ENCODE measurements at places on chromosomes 12 and 14.

- DNase-seq, result no peak
Observed at GRCh38 chr12:58067610-58068387, 126.4 kb downstream of the ATP23 start.

- DNase-seq, result no peak
Observed at GRCh38 chr14:65173973-65174693, 71.8 kb upstream of the MAX start.

DNA sequence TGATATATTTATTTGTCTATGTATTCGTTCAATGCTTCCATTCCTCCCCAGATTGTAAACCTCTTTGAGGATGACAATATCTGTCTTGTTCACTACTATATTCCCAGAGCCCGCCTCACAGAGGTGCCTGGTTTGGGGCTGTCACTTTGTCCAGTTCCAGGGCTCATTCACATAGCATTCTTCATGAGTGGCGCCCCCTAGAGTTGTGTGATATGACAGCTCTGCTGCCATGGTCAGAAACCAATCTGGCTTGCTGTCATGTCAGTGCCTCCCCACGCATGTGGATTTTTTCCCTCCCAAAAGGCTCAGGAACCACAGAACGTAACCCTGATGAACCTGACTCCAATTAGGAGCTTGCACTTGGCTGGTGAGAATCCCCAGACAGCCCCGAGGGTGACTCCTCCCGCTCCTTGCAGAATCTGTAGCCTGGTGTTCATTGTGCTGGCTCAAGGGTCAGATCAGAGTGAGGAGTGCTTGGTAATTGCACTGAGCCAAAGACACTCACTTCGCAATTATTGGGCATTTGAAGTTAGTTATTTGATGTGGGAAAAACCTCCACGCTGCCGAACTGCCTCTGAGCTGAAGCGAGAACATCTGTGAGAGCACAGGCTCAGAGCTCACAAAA, 145.5 kb downstream of the PTPN11 start:
- no peak for DNase-seq

GRCh38 chr14:70498191-70498590, 36.6 kb downstream of the ADAM20 start:
- DNase-seq, result no peak

GRCh38 chr14:92135269-92135668, 13.5 kb downstream of the CPSF2 start:
- peak; percentile 63 for DNase-seq

- no peak for DNase-seq
Observed at GRCh38 chr12:105201299-105201698, 34.7 kb downstream of the APPL2 start.

DNA sequence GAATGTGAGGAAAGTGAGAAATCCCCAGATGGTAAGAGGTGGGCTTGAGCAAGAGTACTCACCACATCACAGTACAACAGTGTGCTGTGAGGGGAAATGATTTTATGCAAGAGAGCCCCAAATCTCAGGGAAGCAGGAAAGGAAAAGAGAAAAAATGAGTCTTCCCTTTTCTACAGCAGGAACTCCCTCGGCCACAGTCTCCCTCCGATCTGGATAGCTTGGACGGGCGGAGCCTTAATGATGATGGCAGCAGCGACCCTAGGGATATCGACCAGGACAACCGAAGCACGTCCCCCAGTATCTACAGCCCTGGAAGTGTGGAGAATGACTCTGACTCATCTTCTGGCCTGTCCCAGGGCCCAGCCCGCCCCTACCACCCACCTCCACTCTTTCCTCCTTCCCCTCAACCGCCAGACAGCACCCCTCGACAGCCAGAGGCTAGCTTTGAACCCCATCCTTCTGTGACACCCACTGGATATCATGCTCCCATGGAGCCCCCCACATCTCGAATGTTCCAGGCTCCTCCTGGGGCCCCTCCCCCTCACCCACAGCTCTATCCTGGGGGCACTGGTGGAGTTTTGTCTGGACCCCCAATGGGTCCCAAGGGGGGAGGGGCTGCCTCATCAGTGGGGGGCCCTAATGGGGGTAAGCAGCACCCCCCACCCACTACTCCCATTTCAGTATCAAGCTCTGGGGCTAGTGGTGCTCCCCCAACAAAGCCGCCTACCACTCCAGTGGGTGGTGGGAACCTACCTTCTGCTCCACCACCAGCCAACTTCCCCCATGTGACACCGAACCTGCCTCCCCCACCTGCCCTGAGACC, 7.8 kb downstream of the ATN1 start:
- DNase-seq, result no peak

DNA sequence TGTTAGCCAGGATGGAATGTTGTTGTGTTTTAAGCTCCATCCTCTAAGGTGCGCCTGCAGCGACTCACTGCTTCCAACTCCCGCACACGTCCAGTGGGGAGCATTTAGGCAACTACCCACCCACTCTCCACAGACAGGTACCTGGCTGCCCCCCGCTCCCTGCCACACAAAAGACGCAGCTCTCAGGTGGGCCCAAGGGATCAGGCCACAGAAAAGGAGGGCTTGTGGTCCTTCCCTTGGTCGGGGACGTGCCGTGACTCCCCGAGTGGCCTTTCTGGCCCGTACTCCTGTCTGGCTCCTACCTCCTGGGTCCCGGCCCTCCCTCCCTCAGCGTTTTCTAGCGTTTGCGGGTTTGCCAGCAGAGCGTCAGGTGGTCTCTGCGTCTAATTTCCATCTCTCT, 16.2 kb downstream of the TEDC1 start:
- DNase-seq, result no peak

DNA sequence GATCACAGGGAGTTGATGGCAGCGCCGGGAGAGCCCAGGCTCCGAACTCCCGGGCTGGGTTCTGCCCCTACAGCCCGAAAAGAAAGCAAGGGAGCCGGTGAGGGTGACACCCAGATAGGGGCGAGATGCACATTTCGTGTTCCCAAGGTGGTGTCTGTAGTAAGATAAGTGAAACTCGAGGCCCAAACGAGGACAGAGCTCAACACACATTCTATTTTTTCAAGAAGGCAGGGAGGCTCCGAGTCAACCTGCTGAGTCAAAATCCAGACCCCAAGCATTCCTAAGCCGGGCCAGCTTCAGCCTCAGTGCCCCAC, 24.2 kb upstream of the YY1 start:
- no peak for DNase-seq

GRCh38 chr14:56115334-56115870, 2.8 kb upstream of the PELI2 start:
- DNase-seq, result no peak

DNA sequence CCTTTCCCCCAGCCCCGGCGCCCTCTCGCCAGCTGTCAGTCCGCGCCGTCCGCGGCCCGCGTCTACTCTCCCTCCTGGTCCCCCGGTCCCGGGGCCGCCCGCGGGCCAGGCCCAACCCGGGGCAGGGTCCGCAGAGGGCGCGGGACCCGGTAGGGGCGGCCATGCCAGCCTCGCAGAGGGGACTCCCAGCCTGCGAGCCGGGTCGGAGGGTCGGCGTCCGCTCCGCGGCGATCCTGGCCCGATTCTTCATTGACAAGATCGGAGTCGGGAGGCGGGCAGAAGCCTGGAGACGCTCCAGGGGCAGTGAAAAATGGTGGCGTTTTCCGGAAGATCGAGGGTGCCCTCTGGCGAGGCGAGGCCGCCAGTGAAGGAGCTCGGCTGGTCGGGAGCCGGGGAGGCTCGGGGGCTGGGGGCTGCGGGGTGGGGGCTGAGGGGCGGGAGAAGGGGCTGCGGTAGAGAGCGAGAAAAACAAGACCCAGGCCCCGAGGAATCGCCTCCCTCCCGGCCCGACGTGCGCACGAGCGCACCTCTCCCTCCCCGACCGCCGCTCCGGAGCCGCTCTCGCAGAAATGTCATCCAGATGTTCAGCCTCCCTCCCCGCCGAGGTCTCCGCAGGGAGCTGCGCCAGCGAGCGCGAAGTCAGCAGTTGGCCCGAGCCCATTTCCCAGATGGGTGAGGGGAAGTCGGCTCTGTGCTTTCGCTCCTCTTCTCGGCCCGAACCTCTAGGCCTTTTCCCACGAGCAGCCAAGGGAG, 647 bp upstream of the TGFB3 start:
- DNase-seq, result peak; percentile 77

- no peak for DNase-seq
Observed at GRCh38 chr14:26835979-26836570, 238.2 kb upstream of the NOVA1 start.

- no peak for DNase-seq
Observed at GRCh38 chr14:71372411-71372838, 465.2 kb downstream of the PCNX1 start.

DNA sequence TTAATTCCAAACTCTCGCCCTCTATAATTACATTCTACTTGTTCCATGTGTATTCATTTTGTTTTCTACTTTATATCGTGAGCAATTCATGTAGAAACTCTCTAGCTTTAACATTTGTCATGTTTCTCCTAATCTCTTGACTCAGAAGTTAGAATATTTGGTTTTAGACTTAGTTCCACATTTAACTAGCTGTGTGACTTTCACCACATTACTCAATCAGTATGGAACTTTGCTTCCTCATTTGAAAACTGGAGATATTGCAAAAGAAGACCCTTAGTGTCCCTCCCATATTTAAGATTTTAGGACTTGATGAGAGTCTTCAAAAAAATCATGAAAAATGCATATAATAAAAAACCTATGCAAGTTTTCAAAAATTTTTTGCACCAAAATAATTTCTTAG, 447.5 kb downstream of the GXYLT1 start:
- no peak for DNase-seq

DNA sequence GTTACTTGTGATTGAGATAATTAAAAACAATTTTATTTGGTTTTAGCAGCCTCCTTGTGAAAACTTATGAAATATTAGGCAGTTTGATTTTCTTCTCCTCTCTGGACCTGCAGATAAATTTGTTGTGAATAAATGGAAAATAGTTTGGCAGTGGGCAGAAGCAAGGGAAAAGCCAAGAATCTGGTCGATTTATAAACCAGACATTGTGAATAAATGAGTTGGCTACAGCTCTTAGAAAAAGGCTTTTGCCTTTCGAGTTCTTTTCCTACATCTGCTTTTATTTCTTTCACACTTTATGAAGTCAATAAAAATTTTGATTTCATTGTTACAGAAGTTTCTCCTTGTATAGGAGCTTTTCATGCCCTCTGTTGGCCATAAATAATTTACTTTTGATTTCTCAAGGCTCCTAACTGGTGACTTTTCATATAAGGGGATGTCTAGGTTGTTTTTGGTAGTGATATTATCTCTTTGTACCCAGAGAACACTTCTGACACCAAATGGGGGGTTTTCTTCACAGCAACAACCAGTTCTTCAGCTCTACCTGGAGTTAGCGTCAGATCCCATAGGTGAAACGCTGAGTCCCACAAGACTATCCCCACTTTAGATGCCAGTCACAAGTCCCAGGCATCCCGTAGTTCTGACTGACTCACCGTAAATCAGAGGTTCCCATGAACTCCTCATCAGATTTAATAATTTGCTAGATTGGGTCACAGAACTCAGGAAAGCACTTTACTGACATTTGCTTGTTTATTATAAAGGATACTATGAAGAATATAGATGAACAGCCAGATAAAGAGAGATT, 136.5 kb upstream of the DNM1L start:
- DNase-seq, result no peak

DNA sequence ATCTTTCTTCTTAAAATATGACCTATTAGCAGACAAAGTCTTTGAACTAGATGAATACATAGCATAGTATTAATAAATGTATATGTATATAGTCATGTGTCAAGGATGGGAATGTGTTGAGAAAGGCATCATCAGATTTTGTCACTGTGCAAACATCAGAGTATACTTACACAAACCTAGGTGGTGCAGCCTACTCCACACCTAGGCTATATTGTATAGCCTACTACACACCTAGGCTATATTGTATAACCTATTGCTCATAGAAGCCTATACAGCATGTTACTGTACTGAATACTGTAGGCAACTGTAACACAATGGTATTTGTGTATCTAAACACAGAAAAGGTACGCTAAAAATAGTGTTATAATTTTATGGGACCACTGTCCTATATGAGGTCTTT, 47.6 kb downstream of the PTPN21 start:
- DNase-seq, result no peak

DNA sequence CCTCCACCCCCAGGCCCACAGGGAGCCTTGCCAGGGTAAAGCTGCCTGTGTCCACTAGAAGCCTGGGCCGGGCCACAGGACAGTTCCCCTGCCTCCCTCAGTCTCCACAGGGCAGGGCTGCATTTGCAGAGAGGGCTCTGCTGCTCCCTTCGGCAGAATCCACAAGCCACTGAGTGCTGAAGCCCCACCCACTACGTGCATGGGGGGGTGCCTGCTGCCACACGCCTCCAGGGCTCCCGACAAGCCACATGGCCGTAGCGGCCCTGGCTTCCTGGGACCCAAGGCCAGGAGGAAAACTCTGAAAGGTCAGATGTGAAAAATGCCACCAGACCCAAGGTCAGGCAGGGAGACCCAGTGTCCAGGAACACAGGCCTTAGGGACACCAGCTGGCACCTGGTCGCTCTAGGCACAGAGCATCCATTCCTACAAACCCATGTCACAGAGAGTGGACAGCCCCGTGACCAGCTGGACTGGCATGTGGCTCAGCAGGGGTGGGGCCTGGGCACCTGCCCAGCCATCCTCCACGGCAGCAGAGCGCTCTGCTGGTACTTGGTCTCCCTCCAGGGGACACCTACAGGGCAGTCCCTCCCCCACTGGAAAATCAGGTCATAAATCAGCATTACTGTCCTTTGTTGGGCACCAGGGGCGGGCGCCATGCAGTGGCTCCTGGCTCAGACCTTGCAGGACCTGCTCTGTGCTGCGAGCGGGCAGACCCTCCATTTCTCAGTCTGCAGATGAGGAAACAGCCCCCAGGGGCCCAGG, 42.9 kb downstream of the CCDC85C start:
- DNase-seq, result no peak

GRCh38 chr12:29858270-29858786, 74.6 kb upstream of the TMTC1 start:
- DNase-seq, result no peak

- no peak for DNase-seq
Observed at GRCh38 chr12:13268581-13268980, 72.1 kb downstream of the EMP1 start.
